Muscle of back (tissue), 13 donors: ENCODE measurements at places on chromosomes 6 and 20.

GRCh38 chr20:53940907-53941545 is 129.4 kb downstream of the BCAS1 start:
- DNase-seq, result peak; percentile 71

DNA sequence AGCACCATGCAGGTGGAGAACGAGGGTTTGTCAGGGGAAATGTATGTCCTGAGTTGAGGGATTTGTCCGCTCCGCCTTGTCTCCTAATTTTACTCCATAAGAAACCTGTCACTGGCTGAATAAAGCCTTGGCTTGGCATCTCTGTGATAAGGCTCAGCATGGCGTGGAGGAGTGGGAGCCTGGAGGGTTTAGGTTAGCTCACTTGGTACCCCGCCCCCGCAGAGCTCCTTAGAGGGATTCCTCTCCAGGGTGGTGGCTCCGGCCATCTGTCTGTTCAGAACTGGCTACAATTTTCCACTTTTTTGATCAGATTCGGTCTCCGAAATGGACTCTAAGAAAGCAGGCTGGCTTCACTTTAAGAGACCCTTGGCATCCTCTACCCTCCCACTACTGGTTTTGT is 192.2 kb upstream of the SYNDIG1 start:
- no peak for DNase-seq

GRCh38 chr6:153947808-153948447 is 91.1 kb upstream of the OPRM1 start:
- no peak for DNase-seq

DNA sequence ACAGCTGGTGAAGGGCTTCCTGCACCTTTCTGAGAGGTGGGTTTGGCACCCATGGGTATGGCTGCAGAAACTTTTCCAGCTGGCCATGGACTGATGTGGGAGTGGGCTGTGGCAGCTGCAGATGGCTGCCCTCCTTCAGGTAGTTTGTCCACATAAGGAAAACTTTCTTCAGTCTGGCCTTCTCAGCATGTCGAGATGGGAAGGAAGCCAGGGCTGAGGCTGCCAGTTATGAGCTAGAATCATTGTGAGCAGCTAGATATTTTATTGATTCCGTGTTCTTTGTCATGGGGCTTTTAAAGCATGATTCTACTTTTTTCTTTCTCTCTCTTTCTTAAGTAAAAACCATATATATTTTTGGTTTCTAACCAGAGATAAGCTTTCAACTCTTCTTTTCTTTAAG is 16.6 kb downstream of the NKX2-4 start:
- DNase-seq, result no peak

- no peak for DNase-seq
These were observed 395.1 kb downstream of the TFAP2B start for GRCh38 chr6:51213811-51214210.

DNA sequence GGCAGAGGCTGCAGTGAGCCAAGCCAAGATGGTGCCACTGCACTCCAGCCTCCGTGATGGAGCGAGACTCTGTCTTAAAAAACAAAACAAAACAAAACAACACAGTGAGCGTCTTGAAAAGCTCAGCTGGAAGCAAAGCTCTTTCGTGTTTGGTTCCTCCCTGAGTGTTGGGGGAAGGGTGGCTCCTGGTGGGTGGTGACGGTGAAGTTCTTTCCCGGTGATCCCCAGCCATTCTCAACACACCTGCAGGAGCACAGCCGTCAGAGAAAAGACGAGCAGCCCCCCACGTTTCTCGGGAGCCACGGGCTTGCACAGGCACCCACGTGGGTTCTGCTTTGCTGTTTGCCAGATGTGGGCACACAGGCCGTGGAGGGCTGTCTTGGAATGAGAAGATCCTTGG is 3.2 kb downstream of the BHLHE23 start:
- no peak for DNase-seq

GRCh38 chr20:52962183-52962582 is 10.0 kb upstream of the TSHZ2 start:
- DNase-seq, result no peak

DNA sequence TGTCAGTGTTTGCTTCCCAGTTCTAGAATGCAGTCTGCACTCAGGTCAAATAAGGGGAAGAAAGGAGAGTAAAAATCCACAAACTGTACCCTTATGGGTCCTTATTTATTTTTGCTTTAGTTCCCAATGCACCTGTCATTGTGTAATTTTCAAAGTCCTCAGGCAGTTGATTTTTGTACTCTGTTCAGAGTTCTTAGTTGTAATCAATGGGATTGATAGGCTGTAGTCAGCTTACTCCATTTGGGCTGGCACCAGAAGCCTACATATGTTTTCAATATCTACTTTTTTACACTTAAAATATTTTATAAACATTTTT is 18.6 kb downstream of the AIG1 start:
- DNase-seq, result no peak

GRCh38 chr20:9136114-9136513 is 67.2 kb downstream of the PLCB4 start:
- no peak for DNase-seq

DNA sequence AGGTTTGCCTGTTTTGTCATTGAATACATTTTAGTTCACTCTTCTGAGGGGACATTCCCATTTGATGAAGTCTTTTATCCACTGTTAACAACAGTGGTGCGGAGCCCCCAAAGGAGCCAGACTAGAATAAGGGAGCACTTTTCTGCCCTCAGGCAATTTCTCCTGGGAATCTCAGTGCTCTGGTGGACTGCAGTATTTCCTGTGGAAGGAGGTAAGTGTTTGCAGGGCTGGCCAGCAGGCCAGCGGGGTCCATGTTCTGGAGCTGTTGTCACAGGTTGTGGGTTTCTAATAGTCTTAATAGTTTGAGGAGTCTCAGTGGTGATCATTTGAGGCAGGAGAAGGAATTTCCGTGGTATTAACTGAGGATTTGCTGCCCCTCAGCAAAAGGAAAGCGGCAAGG is 83.5 kb downstream of the ASXL1 start:
- DNase-seq, result no peak

- no peak for DNase-seq
These were observed 189.1 kb upstream of the TCF21 start for GRCh38 chr6:133699741-133700385.

GRCh38 chr6:52013035-52013434 is 74.4 kb downstream of the PKHD1 start:
- DNase-seq, result no peak

DNA sequence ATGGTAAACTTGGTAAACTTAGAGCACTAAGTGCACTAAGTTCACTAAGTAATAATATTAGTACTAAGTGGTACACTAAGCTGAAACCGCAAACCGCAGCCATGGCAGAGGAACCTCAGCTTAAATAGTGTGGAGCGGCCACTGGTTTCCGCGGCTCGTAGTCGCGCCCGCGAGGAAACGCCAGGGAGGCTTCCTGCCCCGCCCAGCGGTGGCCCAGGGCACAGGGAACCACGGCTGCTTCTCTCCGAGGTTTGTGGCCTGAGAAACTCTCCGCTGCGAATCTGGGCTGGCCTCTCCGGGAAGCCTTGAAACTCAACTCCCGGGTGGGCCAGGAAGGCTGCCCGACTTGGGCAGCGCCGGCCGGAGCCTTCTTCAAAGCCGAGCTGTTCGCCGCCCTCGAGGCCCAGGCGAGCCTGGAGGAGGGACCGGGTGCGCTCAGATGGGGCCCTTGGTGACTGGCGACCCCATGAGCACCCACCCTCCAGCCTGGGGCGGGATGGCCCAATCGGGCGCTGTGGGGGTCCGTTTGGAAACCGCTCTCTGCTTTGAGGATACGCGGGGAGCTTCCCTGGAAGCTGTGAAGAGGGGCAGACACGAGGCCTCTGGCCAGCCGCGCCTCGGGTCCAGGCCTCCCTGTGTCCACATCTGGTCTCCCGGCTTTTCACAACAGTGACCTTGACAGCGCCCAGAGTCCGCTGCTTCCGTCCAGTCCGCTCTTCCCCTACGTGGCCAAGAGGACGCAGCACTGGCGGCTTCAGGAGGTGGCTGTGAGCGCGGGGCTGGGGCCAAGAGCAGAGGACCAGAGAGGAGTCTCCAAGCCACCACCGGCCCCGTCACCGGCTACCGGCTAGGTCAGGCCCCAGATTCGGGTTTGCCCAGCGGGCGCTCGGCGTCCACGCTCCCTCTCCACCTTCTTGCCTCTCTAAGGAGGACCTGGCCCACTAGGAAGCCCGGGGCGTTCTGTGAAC is 25.4 kb upstream of the HLA-E start:
- DNase-seq, result peak; percentile 38

- DNase-seq, result no peak
These were observed 5.9 kb upstream of the SERINC3 start for GRCh38 chr20:44527716-44528199.

DNA sequence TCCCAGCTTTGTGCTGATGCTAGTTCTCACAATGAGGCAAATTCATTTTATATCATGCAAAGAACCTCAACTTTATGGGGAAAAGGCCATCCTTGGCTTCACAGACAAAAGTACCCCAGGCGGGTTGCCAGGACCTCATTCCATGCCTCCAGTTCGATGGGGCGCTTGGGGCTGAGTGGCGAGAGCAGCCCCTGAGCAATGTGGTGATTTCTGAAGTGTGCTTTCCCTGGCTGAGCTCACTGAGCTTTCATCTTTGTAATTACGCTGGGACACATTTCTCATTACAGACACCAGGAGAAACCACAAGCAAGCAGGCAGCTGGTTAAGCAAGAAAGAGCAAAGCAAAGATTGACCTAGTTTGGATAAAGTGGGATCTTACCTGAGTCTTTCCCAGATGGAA is 301.5 kb upstream of the CDH4 start:
- no peak for DNase-seq

DNA sequence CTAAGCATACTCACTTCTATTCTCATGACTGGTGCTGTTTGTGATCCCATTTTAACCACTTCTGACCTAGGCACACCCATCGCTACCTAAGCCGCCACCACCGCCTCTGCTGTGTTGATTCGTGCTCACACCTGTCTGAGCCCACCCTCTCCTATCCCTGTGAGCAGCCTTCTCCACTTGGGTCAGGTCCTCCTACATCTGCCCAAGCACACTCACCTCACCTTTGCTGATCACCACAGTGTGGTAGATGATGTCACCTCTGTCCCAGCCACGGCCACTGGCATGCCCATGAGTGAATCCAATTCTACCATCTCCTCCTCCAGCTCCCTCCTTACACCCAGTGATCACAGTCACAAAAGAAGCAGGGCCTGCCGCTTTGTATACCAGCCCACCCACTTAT is 20.8 kb downstream of the MUC22 start:
- no peak for DNase-seq
